A673 (cell line): ENCODE measurements at places on chromosomes 2 and 18. TPM values are rescaled to one million over a fixed set of nuclear protein-coding genes. Genes with fewer than 3 reads are reported as not detected.
A peak's percentile ranks its signal among the peaks of the same experiment; 100 is the strongest.

Gene CHST10
- 10.9 and 11.3 TPM in 2 replicates for total RNA-seq

Gene AMER3
- total RNA-seq: not detected in 2 replicates

Gene FSHR
- total RNA-seq: not detected in 2 replicates

Gene SIX3
- 0.56 and 0.59 TPM in 2 replicates for total RNA-seq

Gene HSBP1L1
- total RNA-seq: 1.1 and 1.9 TPM in 2 replicates

Gene PJVK
- 1.9 and 2.3 TPM in 2 replicates for total RNA-seq

Gene STPG4
- total RNA-seq: 0.37 and 0.75 TPM in 2 replicates

DNA sequence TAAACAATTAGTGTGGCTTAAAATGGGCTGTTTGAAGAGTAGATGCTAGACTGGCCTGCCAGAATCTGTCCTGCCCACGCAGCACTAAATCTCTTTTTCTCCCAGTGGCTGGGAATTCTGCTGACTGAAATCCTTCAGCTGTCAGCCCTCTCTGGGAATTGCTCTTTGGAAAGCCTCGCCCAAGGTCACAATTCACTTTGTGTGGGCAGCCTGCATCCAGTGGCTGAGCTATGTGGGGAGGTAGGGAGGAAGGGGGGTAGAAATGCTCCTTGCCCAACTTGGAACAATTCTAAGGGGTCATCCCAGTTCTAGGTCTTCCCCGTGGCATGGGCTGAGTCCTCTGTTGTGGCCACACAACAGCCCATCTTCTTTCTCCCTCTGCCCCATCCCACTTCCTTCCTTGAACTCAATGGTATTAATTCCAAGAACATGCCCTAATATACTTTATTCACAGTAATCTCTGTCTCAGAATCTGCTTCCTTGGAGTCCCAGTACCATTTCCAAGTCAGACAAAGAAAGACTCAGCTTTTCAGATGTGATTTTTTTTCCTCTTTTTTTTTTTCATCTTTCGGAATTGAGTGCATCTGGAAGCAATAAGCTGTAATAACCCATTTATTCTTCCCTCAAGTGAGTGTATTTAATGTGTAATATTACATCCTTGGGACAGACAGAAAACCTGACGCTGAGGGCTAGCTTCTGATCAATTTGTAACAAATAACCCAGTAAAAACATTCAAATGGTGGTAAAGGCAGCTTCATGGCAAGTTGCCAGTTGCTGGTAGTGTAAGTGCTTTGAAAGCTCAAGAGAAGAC is 189.4 kb downstream of the GPD2 start:
- DNase-seq: no peak
- H3K27me3 ChIP-seq: no peaks in the 10 kb centered on the region
- H3K4me1 ChIP-seq: no peaks in the 10 kb centered on the region

GRCh38 chr2:150729495-150729955 is 242.1 kb upstream of the RND3 start:
- no peaks in the 10 kb centered on the region for H3K36me3 ChIP-seq
- H3K4me3 ChIP-seq: no peak overlapping the region
- no peak overlapping the region for H3K27ac ChIP-seq
- no peak for DNase-seq
- H3K4me1 ChIP-seq: no peaks in the 10 kb centered on the region

- peaks cover 4% of the 10 kb centered on the region for H3K4me1 ChIP-seq
- H3K27me3 ChIP-seq: no peaks in the 10 kb centered on the region
- H3K36me3 ChIP-seq: peaks cover 14% of the 10 kb centered on the region
- H3K27ac ChIP-seq: peak overlapping the region; percentile 97
- no peak for DNase-seq
Observed at GRCh38 chr2:74179063-74179865, 585 bp upstream of the MOB1A start.

- H3K4me3 ChIP-seq: peak overlapping the region; percentile 41
- peaks cover 84% of the 10 kb centered on the region for H3K27me3 ChIP-seq
- peaks cover 33% of the 10 kb centered on the region for H3K4me1 ChIP-seq
- DNase-seq: peak; percentile 8
Observed at GRCh38 chr2:46296216-46296839, 879 bp upstream of the EPAS1 start.

DNA sequence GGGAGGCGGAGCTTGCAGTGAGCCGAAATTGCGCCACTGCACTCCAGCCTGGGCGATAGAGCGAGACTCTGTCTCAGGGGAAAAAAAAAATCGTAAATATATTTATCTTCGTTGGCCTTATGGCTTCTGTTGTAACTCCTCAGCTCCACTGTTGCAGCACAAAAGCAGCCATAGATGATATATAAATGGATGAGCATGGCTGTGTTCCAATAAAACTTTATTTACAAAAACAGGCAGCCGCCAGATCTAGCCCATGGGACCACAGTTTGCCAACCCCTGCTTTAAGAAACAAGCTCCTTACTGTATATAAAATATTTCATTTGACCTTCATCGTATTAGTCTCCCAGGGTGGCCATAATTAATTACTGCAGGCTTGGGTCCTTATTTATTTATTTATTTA is 20.1 kb downstream of the ST8SIA3 start:
- H3K27me3 ChIP-seq: peaks cover 62% of the 10 kb centered on the region
- H3K4me1 ChIP-seq: no peaks in the 10 kb centered on the region
- DNase-seq: no peak
- no peak overlapping the region for H3K27ac ChIP-seq

GRCh38 chr2:205883965-205884364 is 201.7 kb downstream of the NRP2 start:
- H3K4me3 ChIP-seq: no peak overlapping the region
- no peaks in the 10 kb centered on the region for H3K4me1 ChIP-seq
- no peaks in the 10 kb centered on the region for H3K27me3 ChIP-seq
- no peak for DNase-seq

DNA sequence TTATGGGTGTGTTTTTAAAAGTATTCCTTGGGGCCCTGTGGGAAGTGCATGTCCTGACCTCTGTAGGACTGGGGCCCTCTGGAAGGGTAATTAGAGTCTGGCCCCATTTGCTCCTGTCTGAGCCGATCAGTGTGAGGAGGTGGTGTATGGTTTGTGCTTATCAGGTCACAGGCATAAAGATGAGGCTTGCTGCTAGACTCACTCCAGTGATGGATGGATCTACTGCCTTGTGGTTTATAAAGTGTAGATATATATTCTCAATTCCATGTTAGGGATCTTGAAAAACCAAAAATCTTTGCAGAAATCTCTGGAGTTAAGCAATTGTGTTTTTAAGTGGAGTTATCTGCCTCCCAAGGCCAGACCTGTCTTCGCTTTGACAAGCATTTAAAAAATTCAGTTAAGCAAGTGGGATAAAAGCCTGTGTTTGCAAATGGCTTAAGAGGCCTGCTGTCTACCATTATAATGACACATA is 182.4 kb downstream of the PTPRM start:
- no peak overlapping the region for H3K4me3 ChIP-seq
- H3K4me1 ChIP-seq: no peaks in the 10 kb centered on the region
- no peak for DNase-seq

GRCh38 chr2:207362716-207363115 is 167.0 kb upstream of the CREB1 start:
- H3K4me1 ChIP-seq: no peaks in the 10 kb centered on the region
- H3K36me3 ChIP-seq: no peaks in the 10 kb centered on the region
- H3K27ac ChIP-seq: no peak overlapping the region
